Ascending aorta (tissue), 2 donors: ENCODE measurements at places on chromosomes 12 and 14.

- DNase-seq = no peak
- no peaks in the 10 kb centered on the region for H3K4me1 ChIP-seq
- H3K27ac ChIP-seq = peak overlapping the region; percentile 93
- H3K4me3 ChIP-seq = peak overlapping the region; percentile 78
Measured at GRCh38 chr14:23285530-23286019, 357 bp downstream of the HOMEZ start.

DNA sequence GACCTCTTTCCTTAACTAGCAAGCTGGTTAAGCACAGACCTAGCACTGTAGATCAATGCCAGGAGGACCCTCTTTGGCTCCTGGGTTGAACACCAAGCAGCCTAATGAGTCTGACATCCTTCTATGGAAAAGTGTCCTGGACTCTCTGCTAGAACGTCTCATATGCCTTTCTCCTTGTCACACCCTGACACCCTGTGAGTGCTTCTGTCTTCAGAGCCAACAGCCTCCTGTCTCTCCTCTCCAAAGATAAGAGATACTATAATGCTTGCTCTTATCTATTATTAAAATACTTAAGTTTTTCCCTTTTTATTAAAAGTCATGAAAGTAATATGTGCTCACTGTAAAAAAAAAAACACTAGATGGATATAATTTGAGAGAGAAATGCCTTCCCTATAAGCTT, 222.7 kb downstream of the FOXN3 start:
- DNase-seq = no peak
- H3K27me3 ChIP-seq = no peaks in the 10 kb centered on the region
- H3K27ac ChIP-seq = no peak overlapping the region
- no peak overlapping the region for H3K4me3 ChIP-seq
- peaks cover under 1% of the 10 kb centered on the region for H3K36me3 ChIP-seq
- H3K4me1 ChIP-seq = no peaks in the 10 kb centered on the region

DNA sequence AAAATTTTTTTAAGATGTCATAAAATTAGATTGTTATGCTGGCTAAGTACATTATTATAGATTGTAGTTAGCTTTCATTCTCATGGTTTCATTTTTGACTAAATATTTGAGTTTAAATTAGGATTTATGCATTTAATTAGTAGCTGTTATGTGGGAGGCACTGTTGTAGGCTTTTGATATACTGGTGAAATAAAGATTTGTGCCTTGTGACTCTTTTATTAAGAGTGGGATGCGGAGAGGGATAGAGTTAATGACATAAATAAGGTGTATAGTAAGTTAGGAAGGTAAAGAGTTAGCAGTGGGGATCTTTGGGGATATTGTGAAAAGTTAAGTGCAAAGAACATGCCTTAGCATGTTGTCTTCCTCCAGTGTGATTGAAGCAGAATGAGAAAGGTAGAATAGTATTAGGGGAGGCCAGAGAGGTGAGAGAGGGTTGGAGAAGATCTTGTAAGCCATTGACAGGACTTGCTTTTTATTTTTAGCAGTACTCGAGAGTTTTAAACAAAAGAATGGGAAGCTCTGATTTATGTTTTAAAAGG, 8.8 kb downstream of the ARHGAP5 start:
- no peak overlapping the region for H3K27ac ChIP-seq
- no peaks in the 10 kb centered on the region for H3K27me3 ChIP-seq
- peaks cover 3% of the 10 kb centered on the region for H3K36me3 ChIP-seq
- peaks cover 26% of the 10 kb centered on the region for H3K4me1 ChIP-seq

GRCh38 chr12:99146185-99146584, 501.1 kb downstream of the APAF1 start:
- no peaks in the 10 kb centered on the region for H3K36me3 ChIP-seq
- H3K4me1 ChIP-seq = no peaks in the 10 kb centered on the region
- no peak overlapping the region for H3K4me3 ChIP-seq
- no peaks in the 10 kb centered on the region for H3K27me3 ChIP-seq

- H3K4me3 ChIP-seq = no peak overlapping the region
- H3K27ac ChIP-seq = no peak overlapping the region
- H3K36me3 ChIP-seq = no peaks in the 10 kb centered on the region
- no peaks in the 10 kb centered on the region for H3K4me1 ChIP-seq
- no peak for DNase-seq
Measured at GRCh38 chr12:72872238-72872887, 600.2 kb downstream of the TRHDE start.
